Mammary microvascular endothelial cell (primary cell): ENCODE measurements at places on chromosomes 13 and 19. TPM values are rescaled to one million over a fixed set of nuclear protein-coding genes. Genes with fewer than 3 reads are reported as not detected.

Gene CYP2A6
- total RNA-seq = not detected in 2 replicates

Gene MED4
- 23.0 and 31.4 TPM in 2 replicates for total RNA-seq

Gene IFI30
- 16.9 and 21.9 TPM in 2 replicates for total RNA-seq

Gene CDC42EP5
- 46.9 and 49.0 TPM in 2 replicates for total RNA-seq

Gene HSD11B1L
- 2.6 and 4.5 TPM in 2 replicates for total RNA-seq

Gene CKM
- total RNA-seq = not detected in 2 replicates
